RCC 7860 (cell line): ENCODE measurements at places on chromosomes 13 and 19.

- DNase-seq, result no peak
These were observed 90.7 kb downstream of the GNG7 start for GRCh38 chr19:2611483-2612464.

DNA sequence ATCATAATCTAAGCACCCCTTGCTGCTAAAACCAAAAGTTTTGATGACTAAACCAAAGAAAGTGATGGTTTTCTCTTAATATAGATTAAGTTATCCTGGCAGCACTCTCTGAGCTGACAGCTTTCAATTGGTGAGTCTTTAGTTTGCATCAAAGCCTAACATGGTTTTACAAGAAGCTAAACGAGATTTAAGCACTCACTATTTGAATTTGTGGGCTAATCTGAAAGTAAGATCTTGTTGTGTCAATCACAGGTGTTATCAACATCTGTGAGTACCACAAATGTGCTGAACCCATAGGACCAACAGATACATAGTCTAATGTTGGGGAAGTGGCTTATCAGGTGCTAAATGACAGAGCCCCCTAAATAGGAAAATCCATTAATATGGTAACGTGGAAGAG lies 223.9 kb downstream of the LHFPL6 start:
- no peak for DNase-seq

DNA sequence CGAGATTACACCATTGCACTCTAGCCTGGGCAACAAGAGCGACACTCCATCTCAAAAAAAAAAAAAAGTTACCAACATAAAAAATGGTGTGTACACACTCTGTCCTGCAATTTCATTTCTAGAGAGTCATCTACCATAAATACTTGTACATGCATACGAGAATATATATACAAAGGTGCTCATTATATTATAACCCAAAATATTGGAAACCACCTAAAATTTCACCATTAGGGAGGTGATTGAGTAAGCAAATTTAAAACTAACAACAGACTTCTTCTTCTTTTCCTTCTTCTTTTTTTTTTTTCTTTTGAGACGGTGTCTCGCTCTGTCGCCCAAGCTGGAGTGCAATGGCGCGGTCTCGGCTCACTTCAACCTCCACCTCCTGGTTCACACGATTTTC lies 7.4 kb upstream of the C5AR1 start:
- DNase-seq, result no peak

GRCh38 chr13:99998261-99998660 lies 16.7 kb downstream of the ZIC2 start:
- DNase-seq, result no peak

DNA sequence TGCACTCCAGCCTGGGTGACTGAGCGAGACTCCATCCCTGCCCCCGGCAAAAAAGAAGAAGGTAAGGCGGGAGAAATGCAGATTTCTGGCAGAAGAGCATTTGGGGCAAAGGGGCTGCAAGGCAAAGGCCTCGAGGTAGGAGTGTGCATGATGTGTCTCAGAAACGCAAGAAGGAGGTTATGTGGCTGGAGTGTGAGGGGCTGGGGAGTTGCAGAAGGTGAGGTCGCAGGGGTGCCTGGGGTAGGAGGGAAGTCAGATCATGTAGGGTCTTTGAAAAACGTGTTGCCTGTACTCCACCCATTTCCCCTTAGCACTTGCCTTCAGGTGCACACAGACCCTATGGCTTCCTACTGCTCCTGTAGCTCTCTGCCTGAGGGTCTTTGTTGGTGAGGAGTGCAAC lies 29.9 kb downstream of the KCTD15 start:
- no peak for DNase-seq

GRCh38 chr19:53328967-53329366 lies 4.6 kb upstream of the ZNF845 start:
- DNase-seq, result no peak

- no peak for DNase-seq
These were observed 244.2 kb downstream of the NHLRC3 start for GRCh38 chr13:39282400-39282972.
